ENCODE measurements at places on chromosomes 5 and 9.

DNA sequence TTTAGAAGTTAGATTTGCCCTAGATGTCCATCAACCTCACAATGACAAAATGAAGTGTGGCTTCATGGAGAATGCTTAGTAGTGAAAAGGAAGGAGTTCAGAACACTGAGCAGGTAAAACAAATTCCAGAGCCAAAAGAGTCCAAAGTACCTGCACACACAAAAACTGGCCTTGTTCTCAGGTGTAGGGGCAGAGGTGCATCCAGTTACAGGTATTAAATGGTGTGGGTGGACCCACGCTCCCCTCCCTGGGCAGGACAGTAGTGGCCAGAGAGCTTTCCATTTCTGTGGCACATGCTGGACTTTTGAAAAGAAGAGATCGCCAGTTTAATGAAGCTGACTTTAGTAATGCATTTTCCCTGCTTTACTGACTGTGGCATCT lies 47.2 kb downstream of the SECISBP2 start:
- DNase-seq = no peak

DNA sequence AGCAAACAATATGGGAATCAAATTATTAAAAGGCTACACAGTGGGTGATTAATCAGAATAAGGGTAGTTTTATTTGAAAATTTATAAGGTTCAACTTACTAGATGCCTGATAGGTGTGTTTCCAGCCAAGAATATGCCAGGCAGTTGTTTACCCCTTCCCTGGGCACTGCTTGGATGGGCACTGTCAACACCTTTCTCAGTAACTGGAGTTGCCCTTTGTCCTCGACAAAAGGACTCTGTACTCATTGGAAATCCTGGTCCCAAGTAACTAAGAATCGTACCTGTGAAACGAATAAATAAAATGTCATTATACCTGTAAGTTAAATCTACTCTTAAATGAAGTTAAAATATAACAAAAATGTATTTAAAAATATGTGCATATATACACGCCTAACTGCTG lies 15.0 kb downstream of the ANKRD34B start:
- DNase-seq = no peak

DNA sequence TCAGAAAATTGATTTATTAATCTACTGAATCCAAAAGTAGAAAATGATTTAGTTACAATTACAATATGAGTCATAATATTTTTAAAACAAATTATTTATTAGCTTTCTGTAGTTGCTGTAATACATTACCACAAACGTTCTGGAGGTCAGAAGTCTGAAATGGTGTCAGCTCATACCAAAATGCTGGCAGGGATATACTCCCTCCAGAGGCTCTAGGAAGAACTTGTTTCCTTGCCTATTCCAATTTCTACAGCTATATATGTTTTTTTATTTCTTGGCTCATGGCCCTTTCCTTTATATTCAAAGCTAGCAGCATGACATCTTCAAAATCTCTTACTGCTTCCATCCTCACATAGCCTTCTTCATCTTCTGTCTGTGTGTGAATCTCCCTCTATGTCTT lies 667.9 kb upstream of the ITGA1 start:
- DNase-seq = no peak

GRCh38 chr9:69574057-69574456 lies 98.1 kb downstream of the APBA1 start:
- no peak for DNase-seq

- DNase-seq = no peak
These were observed 21.1 kb downstream of the ORM2 start for GRCh38 chr9:114350636-114351401.

Measured in central memory CD4-positive, alpha-beta T cell (primary cell).